Right forelimb (tissue), 1 donor: ENCODE measurements at places on chromosomes 11 and 22.

- no peak for DNase-seq
Observed at GRCh38 chr11:8908099-8908498, 2.9 kb upstream of the AKIP1 start.

- DNase-seq = peak; percentile 4
Observed at GRCh38 chr22:49408102-49408836, 419.4 kb downstream of the BRD1 start.

GRCh38 chr11:109590782-109591181 is 168.8 kb downstream of the C11orf87 start:
- DNase-seq = no peak

DNA sequence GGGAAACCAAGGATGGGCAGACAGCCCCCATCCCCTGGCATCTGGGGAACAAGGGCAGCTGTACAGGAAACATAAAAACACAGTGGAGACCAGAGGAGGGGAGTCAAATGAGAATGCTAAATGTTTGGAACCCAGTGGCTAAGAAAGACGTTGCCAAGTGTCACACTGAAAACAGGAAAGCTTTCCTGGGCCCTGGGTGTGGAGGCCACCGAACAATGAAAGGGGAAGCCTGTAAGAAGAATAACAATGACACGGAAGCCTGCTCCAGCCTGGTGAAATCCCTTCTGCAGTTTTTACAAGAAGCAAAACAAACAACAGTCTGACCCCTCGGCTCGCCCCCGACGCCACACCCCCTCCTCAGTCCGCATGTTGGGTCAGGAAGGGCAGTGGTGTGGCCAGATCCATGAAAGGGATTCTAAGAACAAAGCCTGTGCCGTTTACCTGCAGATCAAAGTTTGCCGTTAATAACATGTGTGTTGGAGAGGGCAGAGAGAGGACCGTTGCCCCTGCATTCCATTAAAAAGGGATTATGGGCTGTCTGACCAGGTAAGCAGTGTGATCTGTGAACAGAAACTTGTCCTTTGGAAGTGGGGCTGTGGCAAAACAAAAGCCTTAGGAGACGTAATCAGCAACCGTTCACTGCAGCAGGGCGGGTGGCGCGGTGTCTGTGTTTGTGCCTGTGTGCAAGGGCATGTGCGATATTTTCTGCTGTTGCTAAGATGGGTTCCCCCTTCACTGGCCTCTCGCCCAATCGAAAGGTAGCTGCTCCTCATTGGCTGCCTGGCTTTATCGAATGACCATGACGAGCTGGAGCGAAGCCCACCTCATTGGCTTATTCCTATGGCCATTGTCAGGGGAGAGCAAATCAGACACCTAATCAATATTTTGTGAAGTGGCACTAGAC is 113.7 kb upstream of the BLID start:
- DNase-seq = no peak

DNA sequence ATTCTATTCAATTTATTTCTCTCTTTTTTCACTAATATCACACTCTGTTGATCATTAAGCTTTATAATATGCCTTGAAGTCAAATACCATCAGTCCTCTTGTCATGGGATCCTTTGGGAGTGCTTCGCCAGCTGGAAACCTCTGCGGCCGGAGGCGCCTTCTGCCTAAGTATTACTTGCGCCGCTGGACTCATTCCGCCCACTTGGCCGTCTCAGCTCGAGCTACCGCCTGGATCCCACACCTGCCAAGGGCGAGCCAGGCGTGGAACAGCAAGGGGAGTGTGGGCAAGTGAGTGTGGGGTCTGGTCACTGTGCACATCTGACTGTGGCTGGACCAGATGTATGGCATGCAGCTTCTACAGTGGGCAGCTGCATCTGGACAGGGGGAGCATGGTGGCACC is 9.1 kb upstream of the MAP6 start:
- DNase-seq = no peak

DNA sequence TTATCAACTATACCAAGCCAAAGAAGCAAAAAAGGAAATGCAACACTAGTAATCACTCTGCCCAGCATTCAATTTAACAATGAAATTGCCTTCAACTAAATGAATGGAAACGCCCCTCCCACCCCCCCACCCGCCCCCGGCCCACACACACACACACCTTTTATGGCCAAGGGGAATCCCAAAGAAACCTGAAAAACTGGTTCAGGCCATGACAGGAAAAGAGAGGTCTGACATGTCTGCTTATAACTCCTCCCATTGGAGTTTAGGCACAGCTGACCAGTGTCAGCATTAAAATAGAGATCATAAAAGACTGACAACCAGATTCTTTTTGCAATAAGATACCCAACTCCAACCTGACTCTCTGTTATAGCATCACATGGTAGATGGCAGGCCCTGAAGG is 42.6 kb downstream of the ACER3 start:
- DNase-seq = no peak

DNA sequence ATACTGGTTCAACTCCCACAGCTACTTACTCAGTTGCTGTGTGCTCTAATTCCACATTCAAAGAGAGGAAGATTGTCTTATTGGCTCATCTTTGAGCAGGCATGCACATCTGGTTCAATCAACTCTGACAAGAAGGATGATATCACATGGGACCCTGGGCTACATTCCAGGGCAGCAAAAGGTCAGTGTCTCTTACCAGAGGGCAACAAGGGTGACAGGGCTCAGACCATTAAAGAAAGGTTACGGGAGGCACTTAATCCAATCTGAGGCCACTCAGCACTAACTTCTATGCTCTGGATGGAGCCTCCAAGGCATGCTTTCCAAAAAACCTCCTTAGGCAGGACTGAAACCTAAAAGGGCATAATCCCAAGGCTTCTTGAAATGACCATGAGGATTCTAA is 549.4 kb upstream of the API5 start:
- DNase-seq = no peak
